ENCODE measurements at places on chromosomes 4 and X.

DNA sequence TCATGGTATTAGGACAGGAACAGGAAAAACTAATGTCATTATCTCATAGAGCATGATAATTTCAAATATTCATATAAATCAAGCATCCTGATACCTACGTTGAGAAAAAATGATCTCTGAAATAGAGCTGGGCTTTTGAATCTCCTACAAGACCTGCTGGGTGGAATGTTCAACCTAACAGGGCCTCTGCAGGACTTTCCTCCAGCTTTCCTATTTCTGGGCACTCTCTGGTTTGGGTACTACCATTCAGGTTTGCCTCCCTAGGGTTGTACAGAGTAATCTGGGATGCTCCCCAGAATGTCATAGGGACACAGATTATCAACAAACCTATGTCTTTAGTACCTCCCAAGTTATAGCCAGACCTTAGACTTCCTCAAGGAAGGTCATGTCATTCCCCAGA lies 108.9 kb downstream of the CDS1 start:
- no peak for DNase-seq

DNA sequence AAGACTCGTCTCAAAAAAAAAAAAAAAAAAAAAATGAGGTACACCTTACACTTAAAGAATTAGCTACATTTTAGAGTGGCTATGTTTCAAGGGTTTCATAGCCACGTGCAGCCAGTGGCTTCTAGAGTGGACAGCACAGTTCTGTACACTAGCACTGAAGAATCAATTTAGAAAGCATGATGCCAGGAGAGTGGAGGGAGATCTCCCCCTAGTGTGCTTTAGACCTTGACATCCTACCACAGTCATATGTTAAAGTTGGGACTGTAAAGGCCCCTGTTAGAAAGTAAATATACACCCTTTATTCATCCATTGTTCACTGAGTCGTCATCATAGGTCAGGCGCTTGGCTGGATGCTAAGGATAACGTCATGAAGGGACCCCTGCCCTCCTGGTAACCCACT lies 179.4 kb downstream of the QDPR start:
- no peak for DNase-seq

- no peak for DNase-seq
These were observed 115.5 kb upstream of the MYOZ2 start for GRCh38 chr4:119020158-119020557.

- DNase-seq, result no peak
These were observed 2.5 kb upstream of the TMEM154 start for GRCh38 chr4:152682143-152682941.

- no peak for DNase-seq
These were observed 273.9 kb downstream of the ARAP2 start for GRCh38 chr4:35970366-35970960.

- DNase-seq, result no peak
These were observed 5.2 kb upstream of the IRF2 start for GRCh38 chr4:184479516-184479950.

- no peak for DNase-seq
These were observed 105.3 kb downstream of the ADAMTS3 start for GRCh38 chr4:72463724-72464123.

DNA sequence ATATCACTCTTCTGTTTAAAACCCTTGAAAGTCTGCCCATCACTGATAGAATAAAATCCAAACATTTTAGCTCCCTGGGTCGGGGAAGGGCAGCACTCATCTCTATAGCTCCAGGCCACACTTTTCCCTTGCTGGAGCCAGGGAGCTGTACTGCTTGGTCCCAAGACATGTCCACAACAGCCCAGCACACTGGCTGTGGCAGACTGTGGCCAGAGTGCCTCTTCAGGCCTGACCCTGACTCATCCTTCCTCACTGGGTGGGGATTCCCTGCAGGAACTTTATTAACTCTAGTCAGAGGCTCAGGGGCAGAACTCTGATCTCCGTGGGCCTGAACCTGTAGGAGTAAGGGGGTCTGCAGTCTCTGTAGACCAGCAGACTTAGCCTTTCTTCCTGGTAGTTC lies 69.8 kb upstream of the CAPN6 start:
- DNase-seq, result no peak

DNA sequence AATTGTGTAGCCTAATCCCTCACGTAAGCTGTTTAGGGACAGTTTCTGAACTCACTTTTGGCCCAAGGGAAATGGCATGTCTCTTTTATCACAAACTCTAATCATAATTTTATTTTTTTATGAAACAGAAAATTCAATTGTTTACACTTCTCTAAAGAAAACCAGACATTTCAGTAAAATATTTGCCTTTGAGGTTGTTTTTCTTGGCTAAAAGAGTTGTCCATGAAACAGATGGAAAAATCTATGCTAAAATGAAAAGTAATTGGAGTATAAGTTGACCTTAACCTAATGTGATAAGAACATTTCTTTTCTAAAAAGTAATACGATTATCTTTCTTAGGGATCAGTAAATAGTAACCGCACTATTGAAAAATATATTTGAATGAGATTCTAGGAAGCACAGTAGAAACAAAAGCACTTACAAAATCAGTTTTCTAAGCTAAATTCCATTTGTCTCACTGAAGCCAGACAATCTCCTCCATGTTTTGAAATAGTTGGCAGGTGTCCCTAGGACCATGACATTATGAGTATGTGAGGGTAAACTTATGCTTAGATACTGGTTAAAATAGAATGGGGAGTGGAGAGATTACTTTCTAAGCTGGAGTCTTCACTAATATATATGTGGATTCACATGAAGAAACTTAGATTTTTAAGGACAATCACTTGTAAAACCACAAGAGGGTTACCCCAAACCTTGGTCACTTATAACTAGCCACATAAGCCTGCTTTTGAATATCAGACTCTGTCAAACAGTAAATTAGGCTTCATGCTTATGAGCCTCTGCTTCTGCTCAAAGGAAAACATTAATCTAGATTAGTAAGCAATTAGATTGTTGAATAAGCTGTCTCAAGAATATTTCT lies 20.1 kb upstream of the TET2 start:
- DNase-seq, result no peak

DNA sequence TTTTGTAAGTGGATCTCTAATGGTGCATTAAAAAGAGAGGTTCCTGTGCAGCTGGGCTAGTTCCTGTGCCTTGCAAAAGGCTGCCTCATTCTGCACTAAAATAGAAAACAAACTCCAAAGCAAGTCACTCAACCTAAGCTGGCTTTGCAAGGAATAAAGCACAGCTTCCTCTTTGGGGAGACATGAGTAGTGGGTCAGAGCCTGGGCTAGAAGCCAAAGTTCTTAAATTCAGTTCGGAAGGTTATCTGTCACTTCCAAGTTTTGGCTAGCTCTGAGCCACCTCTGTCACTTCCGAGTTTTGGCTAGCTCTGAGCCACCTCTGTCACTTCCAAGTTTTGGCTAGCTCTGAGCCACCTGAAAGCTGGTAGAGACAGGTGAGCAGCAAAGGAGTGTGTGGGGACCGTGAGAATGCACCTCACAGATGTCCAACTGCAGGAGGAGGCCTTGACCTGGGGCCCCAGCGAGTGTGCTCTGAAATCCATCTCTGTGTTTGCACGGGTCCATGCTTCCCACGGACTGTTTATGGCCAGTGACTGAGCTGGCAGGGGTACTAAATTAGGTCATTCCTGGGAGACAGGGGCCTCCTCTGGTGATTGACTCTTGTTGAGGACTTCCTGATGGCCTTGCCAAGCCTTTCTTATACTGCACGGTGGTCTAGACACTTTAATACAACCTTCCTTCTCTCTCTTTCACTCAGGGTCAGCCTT lies 36.4 kb upstream of the MAMLD1 start:
- DNase-seq, result no peak
